CD4-positive, alpha-beta T cell treated with Interleukin-4 for 4 hours (primary cell): ENCODE measurements at places on chromosomes 6 and 20.

DNA sequence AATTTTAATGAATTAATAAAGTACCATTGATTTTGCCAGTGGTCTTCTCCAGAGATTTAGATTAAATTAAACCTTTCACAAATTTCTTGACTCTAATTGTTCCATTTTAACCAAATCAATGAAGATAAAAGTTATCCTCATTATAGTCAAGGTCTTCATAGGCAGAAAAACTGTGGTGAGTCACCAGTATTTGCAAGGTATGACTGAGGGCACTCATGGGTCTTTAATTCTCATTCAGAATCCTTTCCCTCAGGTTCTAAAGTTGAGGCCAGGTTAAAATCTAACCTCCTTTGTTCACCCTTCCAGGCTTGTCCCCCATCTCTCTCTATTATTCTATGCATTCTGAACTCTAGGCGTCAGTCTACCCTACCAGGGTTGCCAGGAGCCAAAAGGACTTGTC, 93.9 kb downstream of the JAG1 start:
- no peak for DNase-seq

GRCh38 chr6:37583261-37583660, 83.6 kb upstream of the CCDC167 start:
- DNase-seq: no peak

DNA sequence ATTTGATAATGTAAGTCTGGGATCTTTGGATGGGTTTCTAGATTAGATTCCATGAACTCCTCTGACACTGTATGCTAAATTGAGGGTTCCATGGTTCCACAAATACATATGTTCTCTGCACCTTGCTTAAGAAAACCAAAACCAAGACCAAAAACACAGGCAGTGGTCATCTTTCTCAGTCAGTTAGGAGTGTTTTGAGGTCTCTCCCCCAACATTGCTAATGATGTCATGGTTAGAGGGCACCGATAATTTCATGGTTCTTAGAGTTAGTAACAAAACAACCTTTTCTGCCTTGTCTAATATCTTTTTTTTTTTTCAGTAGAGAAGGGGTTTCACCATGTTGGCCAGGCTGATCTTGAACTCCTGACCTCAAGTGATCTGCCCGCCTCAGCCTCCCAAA, 44.5 kb downstream of the ARID1B start:
- no peak for DNase-seq

DNA sequence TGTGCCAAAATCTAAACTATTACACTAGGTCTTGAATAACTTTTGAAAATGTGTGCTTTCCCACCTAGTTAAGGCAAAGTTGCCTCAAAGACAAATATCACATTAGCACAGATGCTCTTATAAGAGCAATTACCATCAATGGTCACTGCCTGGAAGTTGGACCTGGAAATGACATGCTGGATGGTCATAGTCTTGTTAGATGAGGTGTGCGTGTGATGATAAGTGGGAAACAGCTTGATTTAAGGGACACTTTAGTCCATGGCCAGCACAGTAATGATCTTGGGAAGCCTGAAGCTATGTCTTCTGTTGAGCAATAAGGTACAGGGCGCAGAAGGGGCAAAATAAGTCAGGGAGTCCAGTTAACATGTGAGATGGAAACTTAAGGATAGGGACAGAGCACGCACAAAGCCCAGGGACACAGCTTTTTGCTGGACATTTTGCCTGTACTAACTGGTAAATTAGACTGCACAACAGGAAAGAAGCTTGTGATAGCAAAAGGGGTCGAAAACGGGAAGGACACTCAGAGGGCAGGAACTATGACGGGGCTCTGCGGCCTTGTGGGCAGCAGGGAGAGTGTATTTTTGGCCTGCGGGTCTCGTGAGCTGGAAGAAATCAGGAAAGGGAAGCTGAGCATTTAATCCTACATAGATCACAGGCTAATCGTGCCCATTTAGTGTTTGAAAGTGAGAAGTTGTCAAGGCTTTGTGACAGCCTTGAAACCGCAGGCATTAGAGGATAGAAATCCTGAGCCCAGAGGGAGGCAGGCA, 66.7 kb upstream of the BMP2 start:
- DNase-seq: no peak

DNA sequence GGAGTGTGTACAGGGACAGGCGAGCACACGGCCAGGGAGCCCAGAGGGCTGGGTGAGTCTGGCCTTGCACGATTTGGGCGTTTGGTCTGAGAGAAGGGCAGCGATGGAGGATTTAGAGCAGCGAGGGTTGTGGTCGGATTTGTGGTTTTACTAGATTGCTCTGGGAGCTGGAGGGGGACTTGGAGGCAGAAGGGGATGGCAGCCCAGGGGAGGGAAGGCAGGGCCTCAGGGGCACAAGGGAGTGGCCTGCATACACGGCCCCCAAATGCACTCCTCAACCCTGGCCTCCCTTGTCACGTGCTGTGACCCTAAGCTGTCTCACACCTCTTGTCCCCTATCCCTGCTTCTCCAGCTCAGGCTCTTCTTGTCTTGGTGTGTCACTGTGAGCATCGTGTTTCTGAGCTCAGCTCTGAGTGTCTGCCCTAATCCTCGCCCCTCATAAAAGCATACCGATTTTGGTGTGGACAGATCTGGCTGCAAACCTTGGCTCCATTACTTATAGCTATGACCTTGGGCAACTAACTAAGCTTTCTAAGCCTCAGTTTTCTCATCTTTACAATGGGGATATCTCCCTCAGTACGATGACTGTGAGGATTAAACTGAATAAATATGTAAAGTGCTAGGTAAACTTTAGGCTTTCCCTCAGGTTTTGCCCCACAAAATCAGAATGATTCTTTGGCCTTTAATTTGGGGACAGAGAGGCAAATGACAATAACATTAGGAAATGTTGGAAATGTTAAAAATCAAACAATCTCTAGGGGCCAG, 120.1 kb upstream of the ARMC2 start:
- DNase-seq: no peak

GRCh38 chr20:33948480-33948879, 45.2 kb upstream of the RALY start:
- DNase-seq: no peak

GRCh38 chr6:109460161-109460829, 4.7 kb upstream of the MICAL1 start:
- no peak for DNase-seq
